Tibial nerve (tissue), 4 donors: ENCODE measurements at places on chromosomes 2 and 18. TPM values are rescaled to one million over a fixed set of nuclear protein-coding genes. Genes with fewer than 3 reads are reported as not detected.

C2orf42 gene
- total RNA-seq = 16.8 TPM

- DNase-seq = no peak
Observed at GRCh38 chr18:44149706-44150105, 531.0 kb upstream of the SETBP1 start.

- no peak for DNase-seq
Observed at GRCh38 chr2:66885775-66886383, 451.0 kb downstream of the MEIS1 start.

GRCh38 chr2:234496055-234496834 is 636 bp downstream of the ARL4C start:
- DNase-seq = peak; percentile 17

- no peak for DNase-seq
Observed at GRCh38 chr2:142688856-142689605, 188.4 kb upstream of the KYNU start.

ADAM23 gene
- 6.9 TPM for total RNA-seq

HOXD1 gene
- 0.63 TPM for total RNA-seq

TFCP2L1 gene
- total RNA-seq = 0.63 TPM

- no peak for DNase-seq
Observed at GRCh38 chr2:100151310-100151709, 8.9 kb upstream of the AFF3 start.
